Omental fat pad (tissue), 4 donors: ENCODE measurements at places on chromosomes 5 and 9.

DNA sequence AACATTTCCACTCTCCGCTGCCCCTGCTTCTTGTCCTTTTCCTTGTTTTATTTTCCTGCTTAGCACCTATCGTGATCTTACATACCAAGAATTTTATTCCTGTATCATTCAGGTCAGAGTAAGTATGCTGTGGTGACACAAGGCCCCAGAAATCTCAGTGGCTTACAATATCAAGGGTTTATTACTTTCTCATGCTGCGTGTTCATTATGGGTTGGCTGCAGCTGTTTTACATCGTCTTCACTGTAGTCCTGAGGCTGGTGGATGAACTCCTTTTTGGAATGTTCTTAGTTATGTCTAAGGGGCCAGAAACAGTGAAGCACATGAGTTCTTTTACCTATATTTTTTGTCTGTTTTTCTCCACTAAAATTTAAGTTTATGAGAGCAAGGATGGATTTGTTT lies 51.2 kb downstream of the FCHO2 start:
- DNase-seq, result no peak

DNA sequence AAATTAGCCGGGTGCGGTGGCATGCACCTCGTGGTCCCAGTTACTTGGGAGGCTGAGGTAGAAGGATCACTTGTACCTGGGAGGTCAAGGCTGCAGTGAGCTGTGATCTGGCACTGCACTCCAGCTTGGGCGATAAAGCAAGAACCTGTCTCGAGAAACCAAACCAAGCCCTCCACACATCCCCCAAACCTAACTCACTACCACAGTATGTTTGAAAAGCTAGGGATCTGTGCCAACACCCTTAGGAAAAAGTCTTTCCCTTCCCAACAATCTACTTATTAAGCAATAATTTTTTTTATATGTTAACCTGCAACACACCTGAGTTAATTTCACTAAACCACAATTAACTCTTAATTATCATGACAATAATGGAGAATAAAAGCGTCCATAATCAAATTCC lies 2.2 kb downstream of the UBTD2 start:
- DNase-seq, result no peak

DNA sequence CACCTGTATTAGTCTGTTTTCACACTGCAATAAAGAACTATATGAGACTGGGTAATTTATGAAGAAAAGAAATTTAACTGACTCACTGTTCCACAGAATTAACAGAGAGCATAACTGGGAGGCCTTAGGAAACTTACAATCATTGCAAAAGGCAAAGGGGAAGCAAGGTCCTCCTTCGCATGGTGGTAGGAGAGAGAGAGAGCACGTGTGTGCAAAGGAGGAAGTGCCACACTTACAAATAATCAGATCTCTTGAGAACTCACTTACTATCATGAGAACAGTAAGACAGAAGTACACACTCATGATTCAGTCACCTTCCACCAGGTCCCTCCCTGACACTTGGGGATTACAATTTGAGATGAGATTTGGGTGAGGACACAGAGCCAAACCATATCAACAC lies 258.7 kb downstream of the TRIM32 start:
- DNase-seq, result no peak

DNA sequence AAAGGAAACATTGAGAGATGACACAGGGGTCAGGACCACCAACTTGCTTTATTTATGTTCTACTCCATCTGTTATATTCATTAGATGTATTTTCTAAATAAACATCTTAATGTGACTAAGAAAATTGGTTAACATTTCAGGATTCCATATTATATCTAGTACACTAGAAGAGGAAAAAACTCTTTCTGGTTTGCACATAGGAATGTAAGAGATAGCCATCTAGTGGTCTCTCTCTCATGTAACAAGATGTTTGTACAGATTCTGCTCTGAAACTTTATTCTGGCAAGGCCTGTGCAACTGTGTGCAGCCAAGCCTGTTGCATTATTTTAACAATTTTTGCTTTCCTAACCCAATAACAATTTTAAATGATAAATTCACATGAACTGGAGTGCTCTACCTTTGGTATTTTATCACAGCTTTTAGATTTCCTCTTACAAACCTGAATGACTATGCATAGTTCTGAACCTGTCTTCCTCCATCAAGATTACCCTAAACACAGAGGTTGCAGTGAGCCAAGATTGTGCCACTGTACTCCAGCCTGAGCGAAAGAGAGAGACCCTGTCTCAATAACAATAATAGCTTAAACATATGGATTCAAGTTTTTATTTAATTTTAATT lies 148.2 kb downstream of the GIN1 start:
- no peak for DNase-seq

GRCh38 chr5:60436518-60436917 lies 263.4 kb downstream of the DEPDC1B start:
- DNase-seq, result no peak
